ENCODE measurements at places on chromosomes 7 and 10. TPM values are rescaled to one million over a fixed set of nuclear protein-coding genes. Genes with fewer than 3 reads are reported as not detected.

MEIG1 gene
- total RNA-seq = 0.79 TPM

- H3K4me1 ChIP-seq = no peaks in the 10 kb centered on the region
- H3K4me3 ChIP-seq = no peak overlapping the region
- no peak overlapping the region for H3K27ac ChIP-seq
- H3K36me3 ChIP-seq = no peaks in the 10 kb centered on the region
- no peak for DNase-seq
These were observed 47.4 kb downstream of the KCND2 start for GRCh38 chr7:120320218-120320961.

GRCh38 chr10:44253769-44254462, 131.0 kb downstream of the CXCL12 start:
- no peaks in the 10 kb centered on the region for H3K4me1 ChIP-seq
- no peak for DNase-seq
- H3K27ac ChIP-seq = no peak overlapping the region
- no peak overlapping the region for H3K4me3 ChIP-seq
- no peaks in the 10 kb centered on the region for H3K36me3 ChIP-seq

- no peak overlapping the region for H3K4me3 ChIP-seq
- no peak overlapping the region for H3K27ac ChIP-seq
- DNase-seq = no peak
- H3K36me3 ChIP-seq = peaks cover 8% of the 10 kb centered on the region
- H3K4me1 ChIP-seq = peaks cover 60% of the 10 kb centered on the region
These were observed 14.9 kb downstream of the HIPK2 start for GRCh38 chr7:139762886-139763285.
